GM23248 (cell line): ENCODE measurements at places on chromosomes 7 and 10.

GRCh38 chr7:47937065-47937687, 11.1 kb downstream of the PKD1L1 start:
- no peak for DNase-seq

GRCh38 chr10:105102977-105103376, 461.9 kb downstream of the SORCS3 start:
- DNase-seq, result no peak

DNA sequence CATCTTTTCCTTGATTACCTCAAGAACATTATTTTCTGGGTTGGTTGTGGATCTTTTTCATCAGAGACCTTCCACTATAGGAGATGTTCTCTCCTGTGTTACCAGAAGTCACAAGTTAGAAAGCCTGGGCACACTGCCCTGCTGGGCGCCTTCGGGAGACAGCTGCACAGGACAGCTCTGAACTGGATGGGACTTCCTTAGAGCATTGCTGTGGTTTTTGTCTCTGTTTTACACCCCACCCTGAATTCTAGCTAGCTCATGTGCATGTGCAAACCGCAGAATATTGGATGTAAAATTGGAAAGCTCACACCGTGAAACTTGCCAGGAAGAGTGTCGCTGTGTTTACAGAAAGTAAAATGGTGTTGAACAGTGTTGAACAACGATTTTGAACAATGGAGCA, 54.4 kb upstream of the SEC61G start:
- DNase-seq, result no peak

DNA sequence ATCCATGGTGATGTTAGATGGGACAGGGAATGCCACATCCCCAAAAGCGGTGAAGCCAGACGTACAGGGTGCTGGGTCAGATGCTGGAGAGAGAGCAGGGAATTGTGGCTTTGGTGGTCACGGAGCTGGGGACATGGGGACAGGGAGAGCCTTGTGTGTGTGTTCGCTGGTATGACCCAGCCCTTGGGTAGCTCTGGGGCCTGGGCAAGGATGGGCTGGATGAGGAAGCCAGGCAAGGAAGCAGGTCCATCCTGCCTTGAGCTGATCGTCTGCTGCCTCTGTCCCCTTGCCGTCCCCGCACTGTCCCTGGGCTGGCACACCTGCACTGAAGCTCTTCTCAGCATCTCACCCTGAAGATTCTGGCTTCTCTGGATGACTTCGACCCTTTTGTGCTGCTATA, 15.4 kb upstream of the CLDN4 start:
- DNase-seq, result no peak

GRCh38 chr10:78528749-78529204, 495.1 kb downstream of the RPS24 start:
- DNase-seq, result no peak

- peak; percentile 83 for DNase-seq
These were observed 142.2 kb downstream of the EMX2 start for GRCh38 chr10:117684672-117685211.

DNA sequence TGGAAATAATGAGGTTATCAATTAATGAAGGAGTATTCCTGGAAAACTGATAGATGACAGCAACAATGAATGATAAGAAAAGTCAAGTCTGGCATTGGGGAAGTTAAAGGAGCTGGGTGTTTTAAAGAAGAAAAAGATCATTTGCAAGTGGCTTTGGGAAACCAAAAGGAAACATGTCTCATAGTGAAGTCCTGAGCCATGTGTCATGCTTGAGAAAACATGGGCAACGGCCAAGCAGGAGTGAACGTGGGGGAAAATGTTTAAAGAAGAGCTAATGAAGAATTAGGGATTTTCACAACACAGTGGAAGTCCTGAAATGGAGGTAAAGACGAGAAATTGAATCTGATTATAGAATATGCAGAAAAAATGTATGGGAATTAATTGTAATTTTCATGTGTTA, 1383.2 kb upstream of the CELF2 start:
- DNase-seq, result peak; percentile 65

GRCh38 chr10:44925224-44925623, 14.1 kb downstream of the TMEM72 start:
- DNase-seq, result no peak

DNA sequence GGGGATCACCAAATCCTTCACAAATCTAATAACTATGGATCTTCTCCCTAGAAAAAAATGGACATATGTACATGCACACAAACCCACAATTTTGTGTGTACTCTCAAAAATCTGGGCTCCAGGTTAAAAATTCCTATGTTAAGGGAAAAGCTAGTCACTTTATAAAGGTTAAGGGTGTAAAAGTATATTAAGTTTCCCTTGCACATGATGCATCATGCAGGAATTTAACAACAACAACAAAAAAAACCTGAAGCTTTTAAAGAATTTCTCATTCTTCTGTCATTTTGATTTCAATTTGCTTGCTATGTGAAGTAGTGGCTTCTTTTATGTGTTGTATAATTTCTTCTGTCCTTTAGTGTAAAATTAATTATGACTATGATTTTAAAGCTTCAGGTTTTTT, 123.7 kb downstream of the CNOT4 start:
- DNase-seq, result peak; percentile 40

DNA sequence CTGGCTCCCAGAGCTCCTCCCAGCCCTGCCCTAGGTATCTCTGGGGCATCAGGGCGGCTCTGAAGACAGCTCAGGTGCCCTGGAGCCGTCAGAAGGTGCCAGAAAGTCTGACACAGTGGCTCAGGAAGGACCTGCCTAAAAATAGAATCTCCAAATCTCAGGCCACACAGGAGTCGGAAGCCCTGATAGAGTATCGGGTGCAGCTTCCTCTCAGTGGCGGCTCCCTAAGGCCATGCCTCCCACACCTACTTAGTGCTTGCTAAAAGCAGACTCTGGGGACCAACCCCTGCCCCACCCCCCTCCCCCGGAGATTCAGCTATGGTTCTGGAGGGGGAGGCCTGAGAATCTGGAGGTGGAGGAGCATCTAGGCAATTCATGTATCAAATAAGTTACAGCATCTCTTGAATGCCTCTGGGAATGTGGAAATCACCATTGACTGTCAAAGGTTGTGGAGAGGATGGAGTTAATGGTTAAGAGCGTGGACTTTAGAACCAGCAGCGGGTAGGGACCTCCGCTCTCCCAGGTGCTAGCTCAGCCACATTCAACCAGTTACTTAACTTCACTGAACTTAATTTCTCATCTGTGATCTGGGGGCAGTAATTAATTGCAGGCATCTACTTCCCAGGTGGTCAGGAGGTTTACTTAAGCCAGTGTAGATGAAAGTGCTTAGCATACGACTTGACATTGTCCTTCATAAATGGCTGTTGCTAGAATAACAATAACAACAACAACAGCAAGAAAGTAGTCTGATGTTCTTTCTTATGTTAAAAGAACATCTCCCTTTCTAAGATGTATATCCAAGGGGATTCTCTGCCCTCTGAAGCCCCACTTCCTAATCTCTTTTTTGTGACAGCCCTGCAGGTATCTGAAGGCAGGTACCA, 38.6 kb upstream of the MXI1 start:
- no peak for DNase-seq

GRCh38 chr7:108328174-108328651, 128.0 kb downstream of the NRCAM start:
- no peak for DNase-seq

DNA sequence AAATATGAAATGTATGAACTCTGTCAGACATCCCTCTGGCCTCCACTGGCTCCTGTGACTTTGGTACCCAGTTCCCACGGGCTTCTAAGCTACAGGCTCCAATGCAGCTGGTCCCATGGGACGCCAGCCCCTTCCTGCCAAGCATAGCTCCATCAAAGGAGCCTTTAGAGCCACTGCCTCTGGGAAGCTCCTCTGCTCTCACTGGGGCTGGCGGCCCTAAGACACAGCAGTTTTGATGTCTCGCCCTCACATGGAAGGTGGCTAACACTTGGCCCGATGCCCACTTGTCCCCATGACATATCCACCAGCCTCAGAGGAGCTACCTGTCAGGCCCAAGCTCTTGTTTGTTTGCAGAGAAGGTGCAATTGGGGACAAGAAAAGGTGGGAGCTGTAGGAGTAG, 453.7 kb upstream of the LRRN3 start:
- DNase-seq, result no peak

- DNase-seq, result peak; percentile 91
These were observed 60.3 kb upstream of the STK17A start for GRCh38 chr7:43522406-43523156.

DNA sequence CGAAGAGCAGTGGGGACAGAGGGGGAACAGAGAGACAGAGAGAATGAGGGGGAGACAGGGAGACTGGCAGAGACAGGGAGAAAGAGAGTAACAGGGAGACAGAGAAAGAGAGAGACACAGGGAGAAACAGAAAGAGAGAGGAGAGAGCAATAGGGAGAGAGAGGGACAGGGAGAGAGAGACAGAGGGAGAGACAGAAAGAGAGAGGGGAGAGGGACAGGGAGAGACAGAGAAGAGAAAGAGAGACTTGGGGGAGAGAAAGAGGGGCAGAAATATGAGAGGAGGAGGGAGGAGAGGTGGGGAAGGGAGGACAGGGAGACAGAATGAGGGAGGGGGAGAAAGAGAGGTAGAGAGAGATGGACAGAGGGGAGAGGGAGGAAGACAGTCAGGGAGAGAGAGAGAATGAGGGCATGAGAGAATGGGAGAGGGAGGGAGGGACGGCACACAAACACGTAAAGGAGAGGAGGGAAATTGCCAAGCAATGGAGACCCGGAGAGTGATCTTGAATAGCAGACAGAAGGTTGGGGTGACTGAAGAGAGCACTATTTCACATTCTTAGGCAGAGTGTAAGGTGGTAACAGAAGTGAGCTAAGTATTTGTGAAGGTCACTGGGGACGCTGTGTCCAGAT, 33.3 kb upstream of the KCNMA1 start:
- no peak for DNase-seq

- peak; percentile 12 for DNase-seq
These were observed 49.5 kb upstream of the PPP2R2D start for GRCh38 chr10:131851346-131851745.
